Astrocyte (in vitro differentiated cells and primary cell): ENCODE measurements at places on chromosomes 1 and 21. TPM values are rescaled to one million over a fixed set of nuclear protein-coding genes. Genes with fewer than 3 reads are reported as not detected.

The LIPI gene
- total RNA-seq, result not detected in 2 replicates

The FCN3 gene
- total RNA-seq, result not detected in 2 replicates

The HLX gene
- total RNA-seq, result 1.4 and 2.1 TPM in 2 replicates

The GJB3 gene
- 0.32 TPM in 1 of 2 replicates, not detected in the other for total RNA-seq

The ADAMTS5 gene
- 8.6 and 14.1 TPM in 2 replicates for total RNA-seq

The AMY1A gene
- not detected in 2 replicates for total RNA-seq

The SLC30A10 gene
- total RNA-seq, result not detected in 2 replicates

The CNIH3 gene
- total RNA-seq, result 7.7 and 8.5 TPM in 2 replicates

The HMCN1 gene
- 19.7 and 29.6 TPM in 2 replicates for total RNA-seq

The PAPPA2 gene
- total RNA-seq, result 19.0 and 21.5 TPM in 2 replicates

The CRNN gene
- total RNA-seq, result not detected in 2 replicates

The OR10K2 gene
- not detected in 2 replicates for total RNA-seq

The RSPH1 gene
- 0.43 TPM in 1 of 2 replicates, not detected in the other for total RNA-seq

The C1orf122 gene
- total RNA-seq, result 69.6 and 70.0 TPM in 2 replicates

The FCRL1 gene
- total RNA-seq, result not detected in 2 replicates

The CR1L gene
- total RNA-seq, result not detected in 2 replicates

The FCGR1A gene
- total RNA-seq, result not detected in 2 replicates

The B3GALT2 gene
- total RNA-seq, result 0.39 and 0.60 TPM in 2 replicates

The SUSD4 gene
- total RNA-seq, result 9.2 and 18.8 TPM in 2 replicates

The KCND3 gene
- 0.43 TPM in 2 replicates for total RNA-seq

The ARTN gene
- 1.2 and 1.5 TPM in 2 replicates for total RNA-seq

The RNF223 gene
- 0.18 and 0.38 TPM in 2 replicates for total RNA-seq

The CCDC181 gene
- total RNA-seq, result 1.1 and 1.5 TPM in 2 replicates

The PLEKHN1 gene
- total RNA-seq, result 2.1 and 2.4 TPM in 2 replicates

The C1orf87 gene
- not detected in 2 replicates for total RNA-seq

The LINGO4 gene
- total RNA-seq, result not detected in 2 replicates
